Breast epithelium (tissue), 4 donors: ENCODE measurements at places on chromosomes 16 and 17.

- no peaks in the 10 kb centered on the region for H3K27me3 ChIP-seq
- H3K4me1 ChIP-seq: peaks cover 12% of the 10 kb centered on the region
- H3K27ac ChIP-seq: no peak overlapping the region
- H3K4me3 ChIP-seq: no peak overlapping the region
- no peak for DNase-seq
- no peaks in the 10 kb centered on the region for H3K36me3 ChIP-seq
Observed at GRCh38 chr17:39641883-39642282, 4.9 kb downstream of the STARD3 start.

- no peak overlapping the region for H3K4me3 ChIP-seq
- no peaks in the 10 kb centered on the region for H3K27me3 ChIP-seq
- DNase-seq: no peak
- H3K27ac ChIP-seq: peak overlapping the region; percentile 89
- H3K4me1 ChIP-seq: peaks cover 8% of the 10 kb centered on the region
- no peaks in the 10 kb centered on the region for H3K36me3 ChIP-seq
Observed at GRCh38 chr16:29809850-29810698, 1.9 kb upstream of the PRRT2 start.

DNA sequence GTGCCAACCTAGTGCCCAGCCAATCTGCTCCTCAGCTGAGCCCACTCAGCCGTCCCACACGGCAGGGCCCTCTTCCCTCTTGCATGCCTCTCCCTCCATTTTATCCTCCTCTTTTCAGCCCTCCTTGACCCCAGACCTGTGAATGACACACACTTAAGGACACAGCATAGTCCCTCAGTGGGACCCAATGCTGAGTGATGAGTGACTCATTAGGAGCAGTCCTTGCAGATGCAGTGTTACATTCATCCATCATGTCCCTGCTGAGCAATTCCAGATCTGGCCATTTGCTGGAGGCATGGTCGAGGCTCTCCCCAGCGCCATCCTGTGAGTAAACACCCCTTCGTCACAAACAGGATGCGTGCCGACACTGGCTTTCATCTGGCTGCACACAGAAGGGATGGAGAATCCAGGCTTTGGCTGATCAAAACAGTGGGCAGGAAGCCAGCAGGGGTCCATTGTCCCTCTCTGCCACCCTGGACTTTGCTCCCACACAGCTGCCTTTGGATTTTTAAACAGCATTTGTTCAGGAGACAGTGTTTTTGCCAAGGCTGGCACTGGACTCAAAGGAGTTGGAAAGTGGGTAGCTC is 122.6 kb downstream of the AXIN2 start:
- no peaks in the 10 kb centered on the region for H3K36me3 ChIP-seq
- H3K4me3 ChIP-seq: no peak overlapping the region
- DNase-seq: no peak

- peak overlapping the region; percentile 52 for H3K4me3 ChIP-seq
- no peaks in the 10 kb centered on the region for H3K36me3 ChIP-seq
- H3K27ac ChIP-seq: peak overlapping the region; percentile 97
- H3K27me3 ChIP-seq: no peaks in the 10 kb centered on the region
- H3K4me1 ChIP-seq: no peaks in the 10 kb centered on the region
Observed at GRCh38 chr17:43360739-43361505, 37.9 kb upstream of the ARL4D start.

GRCh38 chr17:50604513-50604912 is 30.2 kb upstream of the ABCC3 start:
- peak overlapping the region; percentile 58 for H3K27ac ChIP-seq
- no peaks in the 10 kb centered on the region for H3K27me3 ChIP-seq
- no peaks in the 10 kb centered on the region for H3K4me1 ChIP-seq
- H3K4me3 ChIP-seq: peak overlapping the region; percentile 22
- H3K36me3 ChIP-seq: no peaks in the 10 kb centered on the region
- no peak for DNase-seq

- no peak for DNase-seq
- H3K4me3 ChIP-seq: no peak overlapping the region
- H3K27me3 ChIP-seq: no peaks in the 10 kb centered on the region
- H3K36me3 ChIP-seq: no peaks in the 10 kb centered on the region
- H3K27ac ChIP-seq: no peak overlapping the region
Observed at GRCh38 chr16:72173997-72174396, 2.0 kb upstream of the PMFBP1 start.

GRCh38 chr17:9258115-9259015 is 237.1 kb downstream of the NTN1 start:
- no peak for DNase-seq
- no peak overlapping the region for H3K4me3 ChIP-seq
- no peaks in the 10 kb centered on the region for H3K27me3 ChIP-seq
- no peaks in the 10 kb centered on the region for H3K36me3 ChIP-seq
- peak overlapping the region; percentile 42 for H3K27ac ChIP-seq

GRCh38 chr17:44066204-44066930 is at the start of gene LSM12:
TSS of gene LSM12 (minus strand) at chr17:44066671. CDS start at chr17:44066587, 84 bp downstream.
- no peaks in the 10 kb centered on the region for H3K27me3 ChIP-seq
- peak; percentile 86 for DNase-seq
- H3K4me1 ChIP-seq: peaks cover under 1% of the 10 kb centered on the region
- no peaks in the 10 kb centered on the region for H3K36me3 ChIP-seq

DNA sequence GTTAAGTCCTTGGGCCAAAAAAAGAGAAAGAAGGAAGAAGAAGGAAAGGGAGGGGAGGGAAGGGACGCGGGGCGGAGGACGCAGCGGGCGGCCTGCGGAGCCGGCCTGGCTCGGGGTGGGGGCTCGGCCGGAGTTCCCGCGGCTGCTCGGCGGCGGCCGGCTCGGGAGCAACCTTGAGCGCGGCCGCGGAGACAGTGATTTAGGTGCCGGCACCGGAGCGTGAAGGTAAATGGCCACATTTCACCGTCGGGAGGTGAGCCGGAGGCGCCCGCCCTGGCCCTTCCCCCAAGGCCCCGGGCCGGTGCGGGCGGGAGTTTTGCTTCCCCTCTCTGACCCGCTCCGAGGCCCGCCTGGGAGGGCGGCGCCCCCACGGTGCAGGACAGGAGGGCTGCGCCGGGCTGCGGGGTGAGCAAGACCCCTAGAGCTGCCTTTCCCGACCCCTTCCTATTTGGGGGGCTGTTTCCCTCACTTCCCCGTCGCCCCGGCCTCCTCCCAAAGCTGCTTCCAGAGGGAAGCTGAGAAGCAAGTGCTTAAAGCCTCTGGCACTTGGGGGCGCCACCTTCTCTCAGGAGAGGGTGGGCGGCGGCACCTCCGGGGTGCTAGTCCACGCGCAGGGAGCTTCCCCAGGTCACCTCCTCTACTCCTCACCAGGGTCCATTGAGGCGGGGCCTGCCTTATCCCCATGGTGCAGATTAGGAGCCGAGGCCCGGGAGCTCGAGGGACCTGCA is 56.5 kb downstream of the MRM1 start:
- no peak overlapping the region for H3K27ac ChIP-seq
- peak overlapping the region; percentile 70 for H3K4me3 ChIP-seq
- DNase-seq: no peak
- H3K4me1 ChIP-seq: no peaks in the 10 kb centered on the region
- peaks cover 2% of the 10 kb centered on the region for H3K27me3 ChIP-seq
- no peaks in the 10 kb centered on the region for H3K36me3 ChIP-seq

DNA sequence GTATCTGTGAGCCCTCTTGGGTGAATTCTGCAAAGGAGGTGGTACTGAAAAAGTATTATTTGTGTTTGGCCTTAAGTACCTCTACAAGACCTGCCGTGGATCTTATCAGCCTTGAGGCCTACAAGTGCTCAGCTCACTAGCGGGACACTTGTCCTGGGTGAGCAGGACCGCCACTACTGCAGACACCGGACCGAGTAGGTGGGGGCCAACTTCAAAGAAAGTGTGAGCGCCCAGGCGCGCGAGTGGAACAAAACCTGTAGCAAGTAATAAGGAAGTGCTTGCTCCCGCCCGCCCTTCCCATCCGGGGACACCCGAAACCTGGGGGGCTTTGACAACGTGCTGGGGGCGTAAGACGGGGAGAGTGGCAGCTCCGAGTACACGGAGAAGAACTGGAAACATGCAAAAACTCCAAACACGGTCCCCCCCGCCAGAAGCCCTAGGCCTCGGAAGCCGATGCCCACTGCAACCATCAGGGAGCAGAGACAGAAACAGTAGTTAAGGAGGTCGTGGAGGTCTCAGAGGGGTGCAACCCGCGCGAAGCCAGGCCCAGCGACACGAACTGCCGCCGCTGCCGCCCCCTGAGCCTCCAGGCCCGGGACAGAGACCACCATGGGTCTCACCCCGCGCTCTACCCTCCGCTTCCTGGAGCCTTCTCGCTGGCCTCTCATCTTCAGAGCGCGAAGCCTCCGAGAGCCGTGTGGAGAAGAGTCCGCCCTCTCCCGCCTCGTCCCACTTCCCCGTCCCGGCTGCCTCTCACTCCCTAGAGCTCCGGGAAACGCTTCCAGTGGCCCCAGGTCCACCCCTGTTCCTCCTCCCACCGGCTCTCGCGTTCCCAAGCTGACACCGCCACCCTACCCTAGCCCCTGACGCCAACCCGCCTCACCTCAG is 537 bp downstream of the CNOT1 start:
- no peaks in the 10 kb centered on the region for H3K4me1 ChIP-seq
- peak overlapping the region; percentile 99 for H3K27ac ChIP-seq
- H3K36me3 ChIP-seq: no peaks in the 10 kb centered on the region
- peak overlapping the region; percentile 92 for H3K4me3 ChIP-seq
- peak; percentile 54 for DNase-seq

DNA sequence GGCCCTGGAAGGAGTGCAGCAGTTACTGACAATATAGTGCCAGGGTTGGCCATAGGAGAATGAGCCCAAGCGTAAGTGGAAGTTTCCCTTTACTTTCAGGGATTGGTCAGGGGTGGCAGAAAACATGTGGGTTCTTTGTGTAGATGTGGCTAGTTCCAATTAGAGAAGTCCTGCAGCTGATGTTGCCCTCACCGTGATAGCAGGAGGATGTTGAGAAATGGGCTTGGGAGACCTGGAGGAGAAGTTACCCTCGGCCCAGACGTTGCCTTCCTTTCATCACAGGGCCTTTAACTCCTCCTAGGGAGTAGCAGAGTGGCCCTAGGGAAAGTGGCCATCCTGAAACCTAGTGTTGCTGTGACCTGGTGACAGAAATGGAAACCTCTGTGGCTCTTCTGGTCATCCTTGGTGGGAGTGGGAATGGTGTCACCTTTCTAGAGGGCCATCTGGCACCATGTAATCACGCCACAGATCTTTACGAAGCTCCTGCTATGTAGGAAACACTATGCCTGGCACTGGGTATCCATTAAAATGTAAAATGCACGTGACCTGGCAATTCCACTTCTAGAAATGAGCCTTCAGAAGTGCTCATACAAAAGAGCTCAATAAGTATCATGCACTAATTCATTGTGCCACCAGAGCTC is 6.7 kb downstream of the TMEM92 start:
- no peak overlapping the region for H3K27ac ChIP-seq
- H3K36me3 ChIP-seq: no peaks in the 10 kb centered on the region
- H3K4me3 ChIP-seq: no peak overlapping the region
- no peaks in the 10 kb centered on the region for H3K27me3 ChIP-seq
- DNase-seq: no peak

DNA sequence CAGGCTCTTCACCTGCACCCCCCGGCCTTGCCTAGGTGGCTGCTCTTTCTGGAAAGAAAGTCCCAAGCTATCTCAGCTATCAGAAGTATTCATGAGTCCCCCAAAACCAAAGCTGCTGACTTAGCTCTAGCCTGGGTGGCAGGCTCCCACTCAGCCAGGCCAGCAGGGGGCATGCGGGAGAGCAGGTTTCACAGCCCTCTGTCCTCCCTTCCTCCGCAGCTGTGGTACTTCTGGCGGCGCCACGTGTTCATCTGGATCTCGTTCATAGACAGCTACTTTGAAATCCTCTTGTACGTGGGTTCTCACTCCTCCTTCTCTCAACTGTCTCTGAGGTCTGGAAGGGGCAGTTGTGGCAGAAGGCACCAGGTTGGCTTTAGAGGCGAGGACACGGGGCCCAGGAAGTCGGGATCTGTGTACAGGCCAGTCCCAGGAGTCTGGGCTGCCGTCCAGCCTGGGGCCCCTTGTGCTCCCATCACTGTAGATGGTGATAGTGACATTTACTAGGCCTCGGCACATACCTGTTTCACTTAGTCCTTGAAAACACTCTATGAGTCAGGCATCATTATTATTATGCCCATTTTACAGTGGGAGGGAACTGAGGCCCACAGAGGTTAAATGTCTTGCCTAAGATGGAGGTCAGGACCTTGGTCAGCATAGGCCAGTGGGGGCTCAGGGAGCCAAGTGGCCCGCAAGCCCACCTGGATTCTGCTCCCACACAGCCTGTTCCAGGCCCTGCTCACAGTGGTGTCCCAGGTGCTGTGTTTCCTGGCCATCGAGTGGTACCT is 12.9 kb downstream of the TRPV2 start:
- H3K27ac ChIP-seq: no peak overlapping the region
- H3K4me1 ChIP-seq: no peaks in the 10 kb centered on the region
- no peaks in the 10 kb centered on the region for H3K36me3 ChIP-seq

DNA sequence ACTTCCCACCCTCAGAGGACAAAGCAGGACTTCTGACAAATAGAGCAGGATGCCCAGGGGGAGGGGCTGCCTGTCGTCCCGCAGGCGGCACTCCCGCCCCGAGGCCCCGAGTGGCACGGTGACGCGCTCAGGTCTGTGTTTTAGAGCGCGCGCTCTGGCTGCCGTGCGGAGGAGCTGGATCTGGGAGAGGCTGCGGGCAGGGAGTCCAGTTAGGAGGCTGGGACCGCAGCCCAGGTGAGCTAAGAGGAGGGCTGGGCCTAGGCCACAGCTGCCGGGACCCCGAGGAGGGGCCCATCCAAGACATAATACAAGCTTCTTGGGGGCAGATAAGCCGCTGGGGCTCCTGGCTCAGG is 6.4 kb downstream of the DOC2A start:
- no peak overlapping the region for H3K4me3 ChIP-seq
- DNase-seq: no peak
- no peaks in the 10 kb centered on the region for H3K36me3 ChIP-seq

GRCh38 chr17:44053125-44053872 is 13.2 kb downstream of the LSM12 start:
- DNase-seq: no peak
- H3K4me3 ChIP-seq: no peak overlapping the region
- no peaks in the 10 kb centered on the region for H3K4me1 ChIP-seq
- H3K27ac ChIP-seq: no peak overlapping the region

- H3K4me1 ChIP-seq: no peaks in the 10 kb centered on the region
- no peak overlapping the region for H3K4me3 ChIP-seq
- DNase-seq: no peak
- no peaks in the 10 kb centered on the region for H3K27me3 ChIP-seq
- no peak overlapping the region for H3K27ac ChIP-seq
Observed at GRCh38 chr16:57022445-57022844, 33.1 kb downstream of the NLRC5 start.

DNA sequence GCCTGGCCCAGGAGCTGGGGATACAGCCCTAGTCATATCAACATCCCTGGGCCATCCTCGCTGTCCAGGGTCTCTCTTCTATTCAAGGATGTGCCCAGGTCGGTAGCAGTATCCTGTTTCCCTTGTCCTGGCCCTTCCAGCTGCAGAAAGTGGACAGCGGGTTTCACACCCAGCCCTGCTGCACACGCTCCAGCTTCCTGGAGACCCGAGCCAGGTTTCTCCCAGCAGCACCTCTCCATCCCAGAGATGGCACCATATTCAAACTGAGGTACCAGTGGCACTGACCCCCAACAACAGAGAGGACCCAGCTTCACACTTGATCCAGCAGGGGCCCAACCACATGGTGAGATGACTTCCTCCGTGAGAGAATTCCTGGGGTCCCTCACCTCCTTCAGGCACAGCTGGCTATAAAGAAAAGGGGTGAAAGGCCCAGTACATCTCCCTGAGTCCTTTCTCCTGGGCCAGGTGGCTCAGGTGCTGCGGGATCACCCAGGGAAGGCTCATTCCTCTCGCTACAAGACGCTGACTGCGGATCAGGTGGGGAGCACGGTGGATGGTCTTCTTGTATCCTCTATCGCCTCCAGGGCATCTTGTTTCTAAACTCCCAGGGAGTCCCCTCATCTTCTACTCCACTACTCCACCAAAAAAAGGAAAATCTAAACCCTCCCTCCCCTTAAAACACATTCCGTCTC is 1.4 kb downstream of the CUEDC1 start:
- no peak for DNase-seq
- peaks cover 10% of the 10 kb centered on the region for H3K4me1 ChIP-seq
- H3K36me3 ChIP-seq: no peaks in the 10 kb centered on the region
- H3K27me3 ChIP-seq: no peaks in the 10 kb centered on the region
